ENCODE measurements at places on chromosomes 7 and 10.

DNA sequence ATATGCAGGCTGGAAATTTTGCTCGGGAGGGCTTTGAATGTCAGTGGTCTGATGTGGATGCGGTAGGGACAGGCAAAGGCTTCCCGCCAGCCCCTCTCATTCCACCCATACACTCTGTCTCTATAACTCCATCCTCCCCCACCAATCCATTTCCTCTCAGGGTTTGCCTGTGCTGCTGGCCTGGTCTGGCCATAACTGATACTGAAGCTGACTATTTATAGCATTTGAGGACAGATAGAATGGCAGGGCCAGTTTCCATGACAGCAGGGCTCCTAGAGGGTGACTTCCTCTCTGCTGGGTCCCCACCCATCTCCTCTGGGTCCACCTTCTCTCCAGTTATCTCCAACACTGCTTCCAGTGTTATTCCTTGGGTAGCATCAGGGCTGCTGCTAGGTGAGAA lies 6.6 kb upstream of the PDLIM1 start:
- DNase-seq = no peak

GRCh38 chr10:110311357-110311949 lies 6.7 kb upstream of the SMNDC1 start:
- DNase-seq = peak; percentile 50

- DNase-seq = no peak
These were observed 81.3 kb downstream of the OSBPL3 start for GRCh38 chr7:24898691-24899090.

- DNase-seq = no peak
These were observed 73.2 kb downstream of the TNS3 start for GRCh38 chr7:47508389-47509380.

- no peak for DNase-seq
These were observed 250.6 kb downstream of the DOCK4 start for GRCh38 chr7:111955616-111956015.

- no peak for DNase-seq
These were observed 39.6 kb downstream of the CLEC2L start for GRCh38 chr7:139562961-139563565.

Measured in right renal cortex interstitium (tissue), 3 donors.